ENCODE measurements at places on chromosomes 5 and 9.

DNA sequence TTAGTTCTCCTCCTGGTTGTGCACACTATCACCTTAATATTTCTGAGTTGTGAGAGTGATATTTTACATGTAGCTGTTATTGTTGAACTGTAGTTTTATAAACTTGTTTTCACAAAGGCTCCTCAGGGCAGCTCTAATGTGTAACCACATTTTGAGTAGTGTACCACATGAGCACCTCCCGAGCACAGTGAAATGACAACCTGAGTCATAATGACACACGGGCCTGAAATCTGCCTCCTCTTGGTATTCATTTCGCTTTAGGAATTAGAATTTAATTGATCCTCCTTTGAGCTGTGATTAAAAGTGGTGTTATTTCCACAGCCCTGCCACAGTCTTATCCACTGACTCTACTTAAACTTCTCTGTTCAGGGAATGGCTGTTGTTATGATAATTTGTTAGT, 7.9 kb downstream of the MTRR start:
- DNase-seq = peak; percentile 72

DNA sequence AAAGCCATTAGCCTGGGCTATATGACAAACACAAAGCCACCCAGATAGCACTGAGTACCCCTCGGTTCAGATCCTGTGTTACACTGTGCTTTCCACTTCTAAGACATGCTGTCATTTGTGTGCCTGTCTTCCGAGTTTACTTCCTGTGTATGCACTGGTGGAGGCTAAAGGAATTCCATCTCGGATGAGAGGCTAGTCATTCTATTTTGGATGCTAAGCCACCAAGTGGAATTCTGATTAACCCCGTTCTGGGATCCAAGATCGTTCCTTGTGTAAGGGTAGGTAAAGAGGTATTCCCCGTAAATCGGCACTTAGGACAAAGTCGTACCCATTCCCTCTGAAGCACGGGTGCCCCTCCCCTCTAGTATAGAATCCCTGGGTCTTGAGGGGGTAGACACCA, 8.7 kb downstream of the PROP1 start:
- no peak for DNase-seq

DNA sequence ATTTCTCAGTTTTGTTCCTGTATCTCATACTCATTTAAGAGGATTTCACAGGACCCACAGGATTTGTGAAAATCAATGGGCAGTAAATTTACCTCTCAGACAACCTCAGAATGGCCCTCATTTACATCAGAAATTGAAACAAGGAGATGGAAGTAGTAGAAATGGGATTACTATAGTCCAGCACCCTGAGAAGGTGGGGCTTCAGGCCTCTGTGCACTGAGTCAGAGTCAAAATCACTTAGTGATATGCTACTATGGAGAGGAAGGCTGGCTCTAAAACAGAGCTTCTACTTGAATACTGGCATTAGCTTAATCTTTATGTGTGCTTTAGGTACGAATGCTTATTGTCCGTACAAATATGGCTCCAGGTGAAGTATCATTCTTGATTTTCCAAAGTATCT, 159.3 kb downstream of the CEP120 start:
- DNase-seq = no peak

GRCh38 chr5:58972301-58972700, 389.4 kb downstream of the RAB3C start:
- peak; percentile 38 for DNase-seq

- DNase-seq = no peak
Measured at GRCh38 chr9:120659209-120659608, 55.1 kb downstream of the MEGF9 start.

- peak; percentile 23 for DNase-seq
Measured at GRCh38 chr5:52702877-52703276, 84.8 kb upstream of the ITGA1 start.

- DNase-seq = peak; percentile 64
Measured at GRCh38 chr9:4077499-4078102, 222.3 kb downstream of the GLIS3 start.

DNA sequence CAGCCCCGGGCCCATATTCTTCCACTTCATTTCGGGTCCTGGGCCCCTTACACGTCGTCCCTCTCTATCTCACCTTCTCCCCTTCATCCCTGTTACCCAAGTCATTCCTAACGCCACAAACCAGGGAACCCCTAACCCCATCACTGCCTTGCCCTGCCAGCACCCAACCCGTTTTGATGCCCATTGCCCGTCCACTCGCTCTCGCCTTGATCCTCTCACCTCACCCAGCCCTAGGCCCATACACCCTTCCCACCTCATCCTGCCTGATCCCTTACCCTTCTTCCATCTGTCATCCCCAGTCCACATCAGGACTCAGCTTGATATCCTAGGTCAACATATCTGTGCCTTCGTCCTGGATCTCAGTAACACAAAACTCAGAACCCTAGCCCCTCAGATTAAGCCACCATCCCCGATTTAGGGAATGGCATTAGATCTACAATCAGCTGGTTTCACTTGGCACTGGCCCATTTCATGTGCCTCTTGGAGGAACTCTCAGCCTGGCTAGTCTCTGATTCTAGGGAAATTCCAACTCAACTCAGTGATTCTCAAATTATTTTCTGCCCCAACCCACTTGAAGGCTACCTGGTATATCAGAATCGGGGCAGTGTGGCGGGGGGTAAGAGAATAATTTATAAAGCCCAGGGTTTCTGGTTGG, 489 bp downstream of the CHMP5 start:
- DNase-seq = no peak

DNA sequence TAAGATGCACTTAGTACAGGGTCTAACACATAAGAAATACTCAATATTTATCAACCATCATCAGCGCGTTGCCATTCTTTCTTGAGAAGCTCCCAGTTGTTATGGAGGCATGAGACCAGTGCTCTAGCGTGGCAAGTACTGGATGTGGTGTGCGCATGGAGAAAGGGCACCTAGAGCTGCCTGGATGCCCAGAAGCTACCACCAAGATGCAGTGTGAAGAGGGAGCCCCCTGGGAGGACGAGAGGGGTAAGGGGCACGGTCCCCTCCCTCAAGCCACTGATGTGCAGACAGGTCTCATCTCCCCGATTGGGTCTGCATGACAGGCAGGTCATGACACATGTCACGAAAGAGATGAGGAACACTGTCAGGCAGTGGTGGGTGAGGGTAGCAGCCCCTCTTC, 127.7 kb upstream of the CXCL14 start:
- DNase-seq = no peak

DNA sequence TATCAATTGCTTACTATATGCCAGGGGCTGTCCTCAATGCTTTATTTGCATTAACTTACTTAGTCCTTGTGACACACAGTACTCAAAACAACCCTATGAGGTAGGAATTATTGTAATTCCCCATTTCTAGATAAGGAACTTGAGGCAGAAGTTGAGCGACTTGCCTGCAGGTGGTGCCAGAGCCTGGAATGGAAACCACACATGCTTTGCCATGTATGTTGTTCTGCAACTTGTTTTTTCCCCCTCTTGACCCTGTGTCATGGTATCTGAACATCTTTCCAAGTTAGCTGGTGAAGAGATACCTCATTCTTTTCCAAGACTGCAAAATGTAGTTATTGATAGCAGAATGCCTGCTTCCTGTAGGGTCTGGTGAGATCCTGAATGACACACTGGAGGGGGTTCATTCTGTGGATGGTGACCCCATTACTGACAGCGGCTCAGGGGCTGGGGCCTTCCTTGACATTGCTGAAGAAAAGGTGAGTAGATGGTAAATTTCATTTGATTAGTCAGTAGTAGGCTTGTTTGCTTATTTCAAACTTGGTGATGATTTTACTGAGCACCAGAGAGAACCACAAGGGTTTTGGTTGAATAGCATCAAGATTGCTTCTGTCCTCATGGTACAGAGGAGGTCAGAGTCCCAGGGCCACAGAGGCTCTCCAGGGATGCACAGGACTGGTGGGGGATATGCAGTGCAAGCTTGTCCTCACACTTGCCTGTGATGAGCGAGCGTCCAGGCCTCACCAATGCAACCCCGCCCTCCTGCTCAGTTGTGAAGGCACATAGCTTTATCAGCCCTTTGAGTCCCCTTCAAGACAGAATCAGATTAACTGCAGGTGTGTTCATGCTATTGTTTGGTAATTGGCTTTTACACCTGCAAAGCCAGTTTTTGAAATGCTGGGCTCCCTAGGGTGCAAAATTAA, 57.0 kb downstream of the COL15A1 start:
- peak; percentile 69 for DNase-seq

- no peak for DNase-seq
Measured at GRCh38 chr9:133615606-133616188, 6.5 kb upstream of the FAM163B start.

- DNase-seq = no peak
Measured at GRCh38 chr5:28958581-28958980, 1920.2 kb upstream of the CDH9 start.

DNA sequence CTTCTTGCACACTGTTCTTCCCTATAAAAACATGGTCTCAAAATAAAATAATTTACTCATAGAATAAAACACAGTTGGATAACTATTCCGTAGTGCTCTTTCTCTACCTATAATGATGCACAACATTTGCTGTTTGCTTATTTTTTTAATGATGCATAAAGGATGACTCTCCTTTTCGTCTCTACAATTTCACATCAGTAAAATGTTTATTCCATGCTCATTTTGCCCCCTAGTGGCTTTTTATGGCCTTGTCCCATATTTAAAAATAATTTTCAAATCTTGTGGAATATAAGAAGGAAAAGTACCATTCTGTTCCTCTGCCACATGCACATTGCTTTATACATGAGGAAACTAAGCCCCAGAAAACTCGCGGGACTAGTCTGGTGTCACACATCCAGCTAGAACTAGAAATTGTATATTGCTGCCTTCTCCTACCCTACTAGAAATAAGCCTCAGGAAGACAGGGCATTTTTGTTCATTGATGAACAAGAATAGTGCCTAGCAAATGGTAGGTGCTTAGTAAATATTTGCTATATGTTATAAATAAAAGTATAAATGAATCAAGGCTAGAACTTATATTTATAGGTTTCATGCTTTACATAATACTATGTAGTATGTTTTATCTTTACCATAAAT, 12.7 kb downstream of the KCTD16 start:
- peak; percentile 47 for DNase-seq

DNA sequence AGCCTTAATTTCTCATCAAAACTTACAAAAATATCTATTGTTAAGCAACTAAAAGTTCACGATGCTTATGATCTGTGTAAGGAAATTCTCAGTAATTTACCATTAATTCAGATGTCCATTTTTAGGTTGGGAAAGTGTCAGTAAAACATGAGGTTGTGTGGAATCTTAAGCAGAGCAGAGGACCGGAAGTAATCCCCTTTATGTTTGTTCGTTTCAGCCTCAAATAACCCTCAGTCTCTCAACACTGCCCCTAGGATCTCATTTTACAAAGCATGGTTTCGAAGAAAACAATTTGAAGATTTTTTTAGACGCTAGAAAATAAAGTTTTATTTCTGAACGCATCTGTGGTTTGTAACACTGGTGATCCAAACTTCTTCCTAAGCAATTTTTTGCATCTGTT, 504.2 kb downstream of the MAT2B start:
- no peak for DNase-seq

DNA sequence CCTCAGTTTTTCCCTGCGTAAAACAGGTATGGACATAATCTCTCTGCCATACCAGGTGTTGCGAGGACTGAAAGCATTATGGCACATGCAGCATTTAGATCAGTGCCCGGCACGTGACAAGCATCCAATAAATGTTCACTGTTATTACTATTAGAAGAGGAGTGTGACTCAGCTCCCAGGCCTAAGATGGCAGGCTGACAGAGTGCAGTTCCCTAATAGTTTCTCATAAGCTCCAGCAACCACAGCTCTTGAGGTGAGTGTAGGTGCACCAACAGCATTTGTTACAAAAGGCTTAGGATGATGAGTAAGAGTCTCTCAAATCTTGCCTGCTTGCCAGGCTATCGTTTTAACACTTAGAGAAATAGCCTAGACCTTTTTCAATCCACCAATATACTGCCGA, 28.9 kb upstream of the GLIS3 start:
- peak; percentile 41 for DNase-seq

GRCh38 chr5:77430726-77431125, 61.4 kb downstream of the WDR41 start:
- peak; percentile 16 for DNase-seq

DNA sequence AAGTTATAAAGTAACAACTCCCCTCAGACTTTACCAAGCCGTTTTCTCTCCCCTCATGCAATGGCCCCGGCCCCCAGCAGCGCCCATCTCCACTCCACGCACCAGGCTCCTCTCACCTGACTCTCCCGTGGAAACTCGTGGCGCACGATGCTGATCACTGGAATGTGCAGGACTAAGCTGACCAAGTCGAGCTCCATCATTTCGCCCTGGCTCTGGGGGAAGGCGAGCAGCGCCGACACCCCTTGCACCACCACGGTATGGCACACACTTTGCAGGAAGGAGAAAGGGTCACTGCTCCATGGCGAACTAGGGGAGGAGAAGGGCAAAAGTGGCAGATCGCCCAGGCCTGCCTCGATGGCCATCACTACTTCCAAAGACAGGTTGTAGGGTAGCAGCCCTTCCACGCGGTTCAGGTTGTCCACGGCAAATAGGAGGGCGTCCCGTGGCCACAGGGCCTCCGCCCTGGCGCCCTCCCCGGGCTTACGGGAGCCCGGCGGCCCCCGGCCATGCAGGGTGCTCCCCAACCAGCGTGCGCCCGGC, 1.2 kb downstream of the GRIN3A start:
- DNase-seq = no peak

- no peak for DNase-seq
Measured at GRCh38 chr9:117777823-117778222, 73.6 kb downstream of the TLR4 start.

GRCh38 chr5:54547711-54548250, 30.2 kb downstream of the SNX18 start:
- peak; percentile 63 for DNase-seq

- peak; percentile 87 for DNase-seq
Measured at GRCh38 chr9:28289746-28290145, 716.5 kb upstream of the C9orf72 start.

GRCh38 chr9:72983512-72984225, 30.8 kb upstream of the ALDH1A1 start:
- DNase-seq = peak; percentile 69

- DNase-seq = peak; percentile 49
Measured at GRCh38 chr9:34675048-34675714, 12.7 kb upstream of the CCL27 start.

DNA sequence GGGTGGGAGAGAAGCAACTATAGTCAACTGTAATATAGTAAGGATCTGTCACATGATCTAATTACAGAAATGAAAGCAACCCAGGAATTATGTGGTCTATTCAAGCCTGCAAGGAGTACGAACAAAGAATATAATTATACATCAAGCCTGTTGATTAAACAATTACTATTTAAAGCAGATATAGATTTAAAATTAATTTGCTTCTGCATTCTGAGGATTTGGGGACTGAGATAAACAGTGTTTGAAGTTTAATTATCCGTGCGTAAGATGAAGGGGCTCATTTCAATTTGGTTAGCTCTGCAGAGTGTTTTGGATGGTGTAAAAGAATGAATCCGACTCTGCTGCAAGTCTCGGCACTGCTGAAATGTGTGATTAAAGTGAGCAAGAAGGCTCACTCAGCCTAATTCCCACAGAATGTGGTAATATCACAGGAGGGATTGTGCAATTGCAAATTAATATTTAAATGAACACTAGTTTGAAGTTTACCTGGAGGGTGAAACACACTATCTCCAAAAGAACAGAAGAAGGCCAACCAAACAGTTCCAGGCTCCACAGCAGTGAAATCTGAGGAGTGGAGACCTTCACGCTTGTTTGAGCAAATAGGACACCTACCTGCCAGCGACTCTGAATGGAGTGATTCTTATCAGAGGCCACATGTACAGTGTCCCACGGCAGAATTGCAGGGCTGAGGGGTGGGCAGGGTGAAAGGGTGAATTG, 420.6 kb upstream of the SLC30A5 start:
- DNase-seq = peak; percentile 20

GRCh38 chr9:97840521-97840920, 12.5 kb upstream of the FOXE1 start:
- DNase-seq = peak; percentile 27

GRCh38 chr5:173075137-173075843, 19.1 kb downstream of the CREBRF start:
- no peak for DNase-seq

Data from kidney tubule cell (primary cell).